ENCODE measurements at places on chromosomes 4 and X.

DNA sequence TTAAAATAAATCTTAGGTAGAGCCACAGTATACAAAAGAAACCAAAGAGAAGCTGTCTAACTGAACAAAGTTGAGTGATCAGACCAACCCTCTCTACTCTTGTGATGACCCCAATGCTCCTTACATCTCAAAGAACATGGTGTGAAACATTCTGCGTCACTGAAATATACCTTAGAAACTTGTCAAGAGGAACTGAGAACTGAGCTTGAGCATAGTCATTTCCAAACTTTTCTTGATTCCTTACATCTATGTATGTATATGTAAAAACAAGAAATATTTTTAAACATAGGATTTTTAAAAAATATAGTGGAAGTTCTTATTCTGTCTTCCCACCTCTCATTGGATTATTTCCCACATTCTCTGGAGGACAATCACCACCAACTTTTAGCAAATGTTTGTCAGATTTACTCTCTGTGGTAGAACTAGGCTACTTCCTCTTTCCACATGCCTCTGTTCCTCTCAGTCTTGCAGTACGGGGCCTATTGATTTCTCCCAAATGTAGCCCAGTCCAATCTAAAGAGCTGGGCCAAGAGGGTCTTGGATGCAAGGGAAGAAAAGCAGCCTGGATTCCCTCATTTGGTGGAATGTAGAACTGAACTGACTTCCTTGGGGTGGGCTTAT lies 98.2 kb upstream of the HHIP start:
- no peak for DNase-seq

DNA sequence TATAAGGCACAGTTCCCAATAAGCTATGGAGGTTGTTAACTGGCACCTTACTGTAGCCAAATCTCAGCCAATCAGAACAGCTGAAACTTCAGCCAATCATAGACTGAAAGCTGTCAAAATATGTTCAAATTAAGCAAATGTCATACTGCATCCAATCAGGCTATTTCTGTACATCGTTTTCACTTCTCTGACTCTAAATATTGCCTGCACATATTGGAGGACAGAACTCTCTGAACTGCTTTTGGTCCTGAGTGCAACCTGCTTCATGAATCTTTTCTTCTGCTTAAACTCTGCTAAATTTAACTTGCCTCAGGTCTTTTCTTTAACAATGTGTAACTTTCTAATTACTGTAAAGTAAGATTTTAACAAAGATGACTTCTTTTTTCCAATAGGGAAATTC lies 1198.9 kb upstream of the PCDH7 start:
- no peak for DNase-seq

DNA sequence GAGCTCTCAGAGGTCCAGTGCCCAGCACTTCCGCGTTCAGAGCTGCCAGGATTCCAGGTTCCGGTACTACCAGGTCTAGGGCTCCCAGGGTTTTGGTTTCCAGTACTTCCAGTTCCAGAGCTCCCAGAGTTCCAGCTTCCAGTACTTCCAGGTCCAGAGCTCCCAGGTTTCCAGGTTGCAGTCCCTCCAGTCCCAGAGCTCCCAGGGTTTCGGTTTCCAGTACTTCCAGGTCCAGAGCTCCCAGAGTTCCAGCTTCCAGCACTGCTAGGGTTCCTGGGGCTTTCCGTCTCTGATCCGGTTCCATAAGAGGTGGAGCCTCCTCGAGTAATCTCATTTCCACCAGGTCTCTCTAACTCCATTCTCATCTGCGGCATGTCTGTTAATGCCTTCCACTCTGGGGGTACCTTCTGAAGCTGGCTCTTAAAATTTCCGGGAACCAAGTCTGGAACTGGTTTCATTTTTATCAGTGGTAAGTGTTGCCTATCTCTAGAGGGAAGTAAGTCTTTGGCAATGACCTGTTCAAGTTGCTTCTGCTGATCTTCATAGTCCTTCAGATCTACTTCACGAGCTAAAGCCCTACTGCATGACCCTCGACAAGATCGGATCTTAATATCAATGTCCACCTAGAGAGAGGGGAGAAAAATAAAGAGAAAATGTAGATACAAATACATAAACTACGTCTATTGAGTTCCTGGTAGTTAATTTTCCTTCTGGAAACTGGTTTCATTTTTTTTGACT lies 4.1 kb downstream of the FGA start:
- no peak for DNase-seq

DNA sequence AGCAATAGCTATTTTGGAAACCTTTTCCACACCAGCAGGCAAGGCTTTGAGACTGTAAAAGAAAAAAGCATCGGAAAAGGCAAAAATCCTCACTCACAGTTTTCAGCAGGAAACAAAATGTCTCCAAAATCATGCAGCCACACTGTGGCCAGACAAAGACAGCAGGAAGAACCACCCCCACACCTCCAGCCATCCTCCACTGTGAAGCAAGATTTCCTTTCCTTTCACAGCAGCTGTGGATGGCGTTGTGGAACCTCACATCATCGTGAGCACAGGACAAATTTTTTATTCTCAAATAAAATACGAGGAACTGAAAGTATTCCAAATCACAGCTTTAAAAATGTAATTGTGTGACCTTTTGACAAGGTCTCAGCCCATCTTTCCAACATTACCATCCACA lies 351.7 kb upstream of the NOCT start:
- DNase-seq = no peak

GRCh38 chrX:133654811-133655210 lies 239.5 kb upstream of the GPC4 start:
- no peak for DNase-seq
